ENCODE measurements at places on chromosomes 1 and 21. TPM values are rescaled to one million over a fixed set of nuclear protein-coding genes. Genes with fewer than 3 reads are reported as not detected.

DNA sequence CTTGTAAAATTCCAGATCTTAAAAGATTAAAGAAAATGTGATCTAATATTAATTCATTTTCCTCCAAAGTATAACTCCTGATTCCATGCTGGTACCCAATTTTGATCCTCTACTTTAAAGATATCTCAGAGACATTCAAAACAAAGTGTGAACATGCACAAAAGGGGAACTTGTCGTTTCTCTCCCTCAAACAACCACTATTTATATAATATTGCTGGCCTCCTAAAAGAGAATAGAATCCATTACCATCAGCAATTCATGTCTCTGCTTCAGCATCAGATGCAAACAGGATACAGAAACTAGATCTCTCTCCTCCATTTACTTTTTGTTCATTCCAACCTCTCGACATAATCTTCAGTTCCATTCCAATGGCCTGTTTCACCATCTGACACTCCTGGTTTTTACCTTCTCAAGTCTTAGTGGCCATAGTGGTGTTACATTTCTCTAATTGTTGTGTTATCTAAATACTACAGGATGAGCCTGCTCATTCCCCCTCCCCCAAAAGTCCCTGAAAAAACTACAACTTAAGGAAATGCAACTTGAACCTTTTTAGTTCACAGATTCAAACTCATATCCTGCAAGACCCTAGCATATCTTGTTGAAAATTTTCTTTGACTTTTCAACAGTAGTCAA is 4.1 kb downstream of the NRIP1 start:
- H3K4me1 ChIP-seq, result peaks cover 69% of the 10 kb centered on the region
- no peaks in the 10 kb centered on the region for H3K36me3 ChIP-seq
- peak; percentile 48 for DNase-seq
- H3K27me3 ChIP-seq, result no peaks in the 10 kb centered on the region
- peak overlapping the region; percentile 96 for H3K4me3 ChIP-seq

DNA sequence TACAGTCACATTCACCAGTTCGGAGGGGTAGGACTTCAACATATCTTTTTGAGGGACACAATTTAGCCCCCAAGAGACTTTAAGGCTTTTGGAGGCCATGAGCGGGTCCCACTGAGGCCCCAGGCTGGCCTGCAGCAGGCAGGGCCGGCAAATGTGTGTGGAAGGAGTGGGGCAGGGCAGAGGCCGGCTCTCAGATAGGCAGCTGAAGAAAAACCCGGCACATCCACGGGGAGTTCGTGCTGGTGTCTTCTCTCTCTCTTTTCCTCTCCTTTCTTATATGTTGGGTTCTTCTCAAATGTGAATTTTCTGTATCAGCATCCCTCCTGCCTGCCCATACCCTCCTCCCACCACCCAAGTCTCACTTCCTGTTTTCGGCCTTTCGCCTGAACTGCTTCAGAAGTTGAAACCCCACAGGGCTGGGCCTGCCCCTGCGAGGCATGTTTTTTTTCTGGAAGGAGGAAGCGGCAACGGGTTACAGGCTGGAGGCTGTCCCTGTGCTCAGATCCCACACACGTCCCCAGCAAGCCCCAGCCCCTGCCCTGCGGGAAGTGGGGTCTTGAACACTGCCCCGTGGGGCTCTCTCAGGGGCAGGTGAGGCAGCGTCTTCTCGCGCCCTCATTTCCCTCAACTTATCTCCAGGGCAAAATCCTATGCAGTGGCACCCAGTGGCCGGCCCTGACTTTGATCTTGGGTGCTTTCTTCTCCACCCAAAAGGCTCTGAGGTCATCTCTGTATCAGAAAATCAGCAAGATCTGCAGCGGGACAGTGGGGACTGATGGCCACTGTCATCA is 9.7 kb upstream of the UMODL1 start:
- no peak for DNase-seq
- no peaks in the 10 kb centered on the region for H3K36me3 ChIP-seq
- H3K27ac ChIP-seq, result no peak overlapping the region
- H3K4me1 ChIP-seq, result peaks cover 15% of the 10 kb centered on the region

- no peak overlapping the region for H3K4me3 ChIP-seq
- H3K27ac ChIP-seq, result no peak overlapping the region
- no peaks in the 10 kb centered on the region for H3K27me3 ChIP-seq
- H3K4me1 ChIP-seq, result no peaks in the 10 kb centered on the region
- DNase-seq, result peak; percentile 7
- no peaks in the 10 kb centered on the region for H3K36me3 ChIP-seq
Observed at GRCh38 chr1:50080904-50081586, 27.7 kb upstream of the ELAVL4 start.

- no peak for DNase-seq
- H3K36me3 ChIP-seq, result no peaks in the 10 kb centered on the region
- no peak overlapping the region for H3K4me3 ChIP-seq
- H3K4me1 ChIP-seq, result no peaks in the 10 kb centered on the region
- H3K27ac ChIP-seq, result no peak overlapping the region
Observed at GRCh38 chr1:242800521-242800920, 276.0 kb upstream of the PLD5 start.

- peak overlapping the region; percentile 96 for H3K27ac ChIP-seq
- peaks cover 30% of the 10 kb centered on the region for H3K4me1 ChIP-seq
- H3K27me3 ChIP-seq, result no peaks in the 10 kb centered on the region
- peak overlapping the region; percentile 98 for H3K4me3 ChIP-seq
- DNase-seq, result peak; percentile 94
Observed at GRCh38 chr1:112957133-112957812, 1.3 kb upstream of the SLC16A1 start.

The LMX1A gene
- polyA plus RNA-seq, result not detected

- H3K4me3 ChIP-seq, result no peak overlapping the region
- peaks cover 41% of the 10 kb centered on the region for H3K4me1 ChIP-seq
- H3K27me3 ChIP-seq, result no peaks in the 10 kb centered on the region
- DNase-seq, result no peak
Observed at GRCh38 chr1:41623736-41624135, 139.3 kb upstream of the EDN2 start.

DNA sequence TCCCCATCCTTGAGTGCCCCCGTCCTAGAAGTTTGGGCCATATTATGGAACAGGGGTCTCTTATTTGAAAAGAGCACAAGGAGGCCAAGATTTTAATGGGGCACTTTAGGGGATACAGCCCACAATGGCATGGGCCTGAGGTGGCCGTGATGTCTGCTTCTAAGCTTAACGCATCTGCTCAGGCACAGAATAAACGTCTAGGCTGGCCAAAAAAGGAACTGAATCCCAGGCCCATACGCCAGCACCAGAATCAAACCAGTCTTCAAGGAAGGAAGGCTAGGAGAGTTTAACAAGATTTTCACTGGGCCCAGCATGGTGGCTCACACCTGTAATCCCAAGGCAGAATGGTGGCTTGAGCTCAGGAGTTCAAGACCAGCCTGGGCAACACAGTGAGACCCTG is 9.2 kb upstream of the SARS1 start:
- no peak overlapping the region for H3K27ac ChIP-seq
- no peaks in the 10 kb centered on the region for H3K27me3 ChIP-seq
- no peak overlapping the region for H3K4me3 ChIP-seq
- DNase-seq, result no peak
- peaks cover 10% of the 10 kb centered on the region for H3K4me1 ChIP-seq

- H3K27me3 ChIP-seq, result no peaks in the 10 kb centered on the region
- no peaks in the 10 kb centered on the region for H3K36me3 ChIP-seq
- H3K4me3 ChIP-seq, result no peak overlapping the region
- DNase-seq, result no peak
- no peaks in the 10 kb centered on the region for H3K4me1 ChIP-seq
Observed at GRCh38 chr1:98766255-98766654, 104.7 kb downstream of the SNX7 start.

DNA sequence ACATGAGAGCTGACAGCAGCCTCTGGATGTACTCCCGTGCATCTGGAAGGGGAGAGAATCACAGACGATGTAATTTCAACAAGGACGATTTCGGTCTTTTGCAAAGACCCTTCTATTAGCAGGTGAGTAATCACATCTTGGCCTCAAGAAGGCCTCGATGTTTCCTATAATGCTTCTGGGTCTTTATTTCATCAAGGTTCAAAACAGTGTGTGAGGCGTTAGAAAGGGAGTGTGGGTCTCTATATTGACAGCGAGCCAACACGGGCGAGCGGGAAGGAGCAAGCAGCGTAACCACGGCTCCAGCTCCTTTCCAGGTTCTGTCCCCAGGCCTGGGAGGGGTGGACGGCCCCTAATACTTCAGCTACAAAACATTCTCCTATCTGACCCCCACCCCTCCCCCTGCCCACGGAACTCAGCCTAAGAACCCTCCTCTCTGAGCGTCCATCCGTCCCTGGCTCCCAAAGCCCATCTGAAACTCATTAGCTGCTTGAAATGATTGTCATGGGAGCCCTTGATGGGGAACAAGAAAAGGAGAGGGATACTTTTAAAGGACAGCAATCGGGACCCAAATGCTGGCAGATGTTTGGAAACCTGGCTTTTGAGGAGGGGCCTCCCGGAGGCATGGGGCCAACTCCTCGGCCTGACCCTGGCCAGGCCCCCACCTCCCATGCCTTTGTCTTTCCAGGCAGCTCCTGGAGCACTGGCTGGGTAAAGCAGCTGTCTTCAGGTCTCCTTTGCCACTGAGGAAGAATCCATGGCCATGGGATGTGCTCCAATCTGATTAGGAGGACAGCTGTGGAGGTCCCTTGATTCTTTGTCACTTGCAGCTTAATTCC is 250.8 kb downstream of the FOXD2 start:
- no peak for DNase-seq
- no peaks in the 10 kb centered on the region for H3K36me3 ChIP-seq
- H3K27me3 ChIP-seq, result peaks cover 8% of the 10 kb centered on the region
- no peak overlapping the region for H3K27ac ChIP-seq
- no peak overlapping the region for H3K4me3 ChIP-seq

DNA sequence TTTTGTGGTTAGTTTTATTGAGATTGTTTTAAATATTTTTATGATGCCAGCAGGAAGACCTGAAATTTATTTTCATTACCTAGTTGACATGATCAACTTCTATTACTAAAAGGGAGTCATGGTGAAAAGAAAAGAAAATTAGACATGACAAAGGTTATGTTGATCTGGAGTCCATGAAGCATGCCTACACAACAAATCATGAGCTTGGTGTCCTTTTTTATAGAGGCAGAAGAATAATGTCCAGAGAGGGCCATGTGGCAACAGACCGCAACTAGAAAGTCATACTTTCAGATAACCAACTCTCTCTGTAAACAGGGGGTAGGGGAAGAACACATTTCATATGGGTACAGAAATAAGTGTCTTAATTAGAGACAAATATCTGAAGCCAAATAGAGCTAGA is 175.5 kb upstream of the HOOK1 start:
- no peak for DNase-seq
- no peak overlapping the region for H3K4me3 ChIP-seq
- H3K27me3 ChIP-seq, result no peaks in the 10 kb centered on the region
- H3K36me3 ChIP-seq, result no peaks in the 10 kb centered on the region

The ANKRD45 gene
- polyA plus RNA-seq, result not detected

GRCh38 chr1:42679364-42679983 is 2.7 kb upstream of the YBX1 start:
- H3K27ac ChIP-seq, result peak overlapping the region; percentile 91
- peaks cover 30% of the 10 kb centered on the region for H3K4me1 ChIP-seq
- peaks cover 11% of the 10 kb centered on the region for H3K36me3 ChIP-seq
- peak; percentile 91 for DNase-seq

DNA sequence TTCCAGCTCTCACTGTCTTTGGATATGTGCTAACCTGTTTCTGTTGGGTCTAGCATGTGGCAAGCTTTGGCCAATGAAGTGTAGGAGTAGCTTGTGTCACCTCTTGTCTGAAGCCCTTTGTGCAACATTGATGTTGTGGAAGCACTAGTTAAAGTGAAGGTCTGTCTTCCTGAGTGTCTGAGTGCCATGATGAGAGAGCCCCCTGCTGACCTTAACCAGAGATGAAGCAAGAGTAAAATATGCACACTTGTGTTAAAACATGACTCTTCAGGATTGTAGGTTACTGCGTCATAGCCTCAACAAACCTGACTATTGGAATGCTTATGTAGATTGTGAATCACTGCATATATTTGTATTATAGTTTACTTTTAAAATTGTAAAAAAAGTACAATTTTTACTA is 103.7 kb downstream of the NCAM2 start:
- H3K27ac ChIP-seq, result no peak overlapping the region
- H3K4me1 ChIP-seq, result no peaks in the 10 kb centered on the region
- DNase-seq, result no peak
- no peaks in the 10 kb centered on the region for H3K27me3 ChIP-seq

The RPF1 gene
- 29.6 TPM for polyA plus RNA-seq

The OR2G6 gene
- not detected for polyA plus RNA-seq

GRCh38 chr1:183638649-183639387 is 3.2 kb upstream of the ARPC5 start:
- DNase-seq, result no peak
- H3K27ac ChIP-seq, result no peak overlapping the region
- H3K36me3 ChIP-seq, result no peaks in the 10 kb centered on the region
- no peaks in the 10 kb centered on the region for H3K27me3 ChIP-seq

The KRTAP13-2 gene
- polyA plus RNA-seq, result not detected

DNA sequence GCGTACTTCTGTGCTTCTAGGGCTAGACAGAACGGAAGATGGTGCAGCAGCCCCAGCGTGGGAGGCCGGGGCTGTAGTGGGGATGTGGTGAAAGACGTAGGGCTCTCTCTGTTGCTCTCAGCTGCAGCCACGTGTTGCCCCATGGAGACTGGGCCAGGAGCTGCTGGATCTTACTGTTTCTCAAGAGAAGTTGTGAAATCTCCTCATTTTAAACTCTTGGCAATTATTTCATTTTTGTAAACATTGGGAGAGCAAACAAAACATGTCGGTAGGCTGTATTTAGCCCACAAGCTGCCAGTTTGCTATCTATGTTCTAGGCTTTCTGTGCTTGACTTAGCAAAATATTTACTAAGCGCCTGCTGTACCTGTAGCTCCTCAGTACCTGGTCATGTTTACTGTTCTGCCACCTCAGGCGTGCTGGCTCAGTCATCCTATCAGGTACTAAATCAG is 15.9 kb upstream of the ELOA start:
- peaks cover 21% of the 10 kb centered on the region for H3K4me1 ChIP-seq
- H3K27me3 ChIP-seq, result no peaks in the 10 kb centered on the region
- peak overlapping the region; percentile 78 for H3K27ac ChIP-seq
- H3K36me3 ChIP-seq, result no peaks in the 10 kb centered on the region

DNA sequence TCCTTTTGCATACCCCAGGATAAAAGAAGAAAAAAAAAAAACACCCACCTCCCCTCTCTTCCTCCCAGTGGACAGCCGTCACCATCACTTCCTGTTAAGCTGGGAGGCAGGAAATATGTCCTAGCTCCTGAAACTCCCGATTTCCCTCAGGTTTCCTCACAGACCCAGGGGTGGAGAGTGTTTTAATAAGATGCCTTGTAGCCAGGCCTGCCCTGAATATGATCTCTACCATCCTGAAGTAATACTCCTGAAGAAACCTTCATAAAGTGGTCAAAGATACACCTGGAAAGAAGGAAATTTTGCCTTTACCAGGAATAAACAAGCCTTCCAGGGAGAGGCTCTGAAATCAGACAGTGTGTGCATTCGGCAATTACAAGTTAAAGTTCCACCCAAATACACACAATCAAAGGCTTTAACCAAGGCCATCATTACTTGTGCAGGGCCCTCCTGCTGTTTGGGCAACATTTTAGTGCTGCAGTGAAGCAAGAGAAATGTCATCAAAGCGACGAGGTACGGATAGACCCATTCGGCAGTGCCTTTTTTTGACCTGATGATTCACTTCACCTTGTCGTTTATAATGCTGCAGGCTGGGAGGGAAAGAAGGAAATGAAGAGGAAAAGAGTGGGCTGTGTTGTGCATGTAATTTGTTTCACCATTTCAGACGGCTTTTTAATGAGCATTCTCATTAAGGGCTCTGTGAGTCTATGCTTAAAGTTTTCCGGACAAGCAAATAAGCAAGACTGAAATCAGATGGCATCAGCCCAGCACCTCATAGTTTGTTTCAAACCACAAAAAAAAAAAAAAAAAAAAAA is 41.0 kb upstream of the RASAL2 start:
- DNase-seq, result peak; percentile 54
- H3K27ac ChIP-seq, result no peak overlapping the region
- no peak overlapping the region for H3K4me3 ChIP-seq

The SPTA1 gene
- not detected for polyA plus RNA-seq
